Cardiac muscle cell (in vitro differentiated cells and primary cell): ENCODE measurements at places on chromosomes 4 and X. TPM values are rescaled to one million over a fixed set of nuclear protein-coding genes. Genes with fewer than 3 reads are reported as not detected.

The ZNF157 gene
- 0.12 and 0.49 TPM in 2 replicates for total RNA-seq

- DNase-seq, result no peak
Measured at GRCh38 chr4:89334311-89334710, 26.7 kb upstream of the GPRIN3 start.

- DNase-seq, result no peak
Measured at GRCh38 chr4:111712093-111712677, 433.1 kb upstream of the FAM241A start.

DNA sequence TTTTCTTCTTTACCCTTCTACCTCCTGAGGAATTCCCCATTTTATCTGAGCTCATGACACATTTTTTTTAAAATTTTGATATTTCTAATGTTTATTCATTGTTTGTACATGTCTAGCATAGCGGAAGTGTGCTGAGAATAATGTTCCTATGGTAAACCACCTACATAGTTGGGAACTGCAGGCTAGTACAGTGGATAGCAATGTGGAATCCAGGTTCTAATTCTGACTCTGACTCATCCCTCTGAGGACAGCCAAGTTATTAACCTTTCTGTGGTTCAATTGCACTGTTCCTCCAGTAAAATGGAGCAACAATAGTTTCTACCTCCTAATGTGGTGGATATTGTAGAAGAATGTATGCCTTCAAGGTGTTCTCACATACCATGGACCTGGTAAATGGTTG lies 20.6 kb upstream of the APELA start:
- DNase-seq, result no peak

- peak; percentile 57 for DNase-seq
Measured at GRCh38 chr4:89000844-89001360, 56.1 kb downstream of the FAM13A start.
